Stimulated activated CD8-positive, alpha-beta memory T cell treated with anti-CD3 and anti-CD28 coated beads, Interleukin-15, amount 100 ng/mL, for 24 hours (primary cell): ENCODE measurements at places on chromosomes 5 and 9.

- no peak for DNase-seq
Observed at GRCh38 chr9:38227656-38228055, 158.6 kb upstream of the SHB start.

- no peak for DNase-seq
Observed at GRCh38 chr5:23405316-23406068, 101.9 kb upstream of the PRDM9 start.

DNA sequence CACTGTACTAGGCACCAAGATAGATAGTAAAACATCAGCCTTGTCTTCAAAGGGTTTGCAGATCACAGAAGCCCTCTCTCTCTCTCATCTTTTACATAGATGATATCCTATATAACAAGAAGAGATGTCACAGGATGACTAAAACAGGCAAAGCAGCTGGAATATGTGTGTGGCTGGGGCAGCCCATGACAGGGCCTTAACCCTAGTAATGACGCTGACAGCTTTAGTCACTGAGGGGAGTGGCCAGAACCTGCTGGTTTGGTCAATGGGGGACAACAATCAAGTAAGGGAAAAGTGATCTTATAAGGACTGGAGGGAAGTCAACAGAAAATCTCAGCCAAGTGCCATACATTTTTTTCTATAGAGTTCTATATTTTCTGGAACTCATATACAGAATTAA, 41.9 kb upstream of the RIC1 start:
- DNase-seq: no peak

DNA sequence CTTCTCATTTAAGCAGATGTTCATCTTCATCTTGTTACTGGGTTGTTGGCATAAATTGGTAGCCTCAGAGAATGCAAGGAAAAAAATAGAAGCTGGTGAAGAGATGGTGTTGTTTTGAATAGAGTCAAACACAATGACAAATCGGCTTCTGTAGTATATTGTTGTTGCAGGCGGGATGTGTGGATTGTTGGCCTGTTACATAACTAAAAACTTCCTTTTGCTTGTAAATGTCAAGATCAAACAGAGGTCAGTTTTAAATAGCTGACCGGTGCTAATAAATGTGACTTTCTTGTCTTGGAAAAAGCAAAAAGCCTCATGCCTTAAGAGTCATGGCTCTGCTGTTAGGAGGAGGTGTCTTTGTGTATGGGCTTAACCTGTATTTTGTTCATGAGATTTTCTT, 59.2 kb downstream of the CCDC192 start:
- DNase-seq: no peak

GRCh38 chr9:109319626-109320241, 1.1 kb downstream of the EPB41L4B start:
- no peak for DNase-seq

DNA sequence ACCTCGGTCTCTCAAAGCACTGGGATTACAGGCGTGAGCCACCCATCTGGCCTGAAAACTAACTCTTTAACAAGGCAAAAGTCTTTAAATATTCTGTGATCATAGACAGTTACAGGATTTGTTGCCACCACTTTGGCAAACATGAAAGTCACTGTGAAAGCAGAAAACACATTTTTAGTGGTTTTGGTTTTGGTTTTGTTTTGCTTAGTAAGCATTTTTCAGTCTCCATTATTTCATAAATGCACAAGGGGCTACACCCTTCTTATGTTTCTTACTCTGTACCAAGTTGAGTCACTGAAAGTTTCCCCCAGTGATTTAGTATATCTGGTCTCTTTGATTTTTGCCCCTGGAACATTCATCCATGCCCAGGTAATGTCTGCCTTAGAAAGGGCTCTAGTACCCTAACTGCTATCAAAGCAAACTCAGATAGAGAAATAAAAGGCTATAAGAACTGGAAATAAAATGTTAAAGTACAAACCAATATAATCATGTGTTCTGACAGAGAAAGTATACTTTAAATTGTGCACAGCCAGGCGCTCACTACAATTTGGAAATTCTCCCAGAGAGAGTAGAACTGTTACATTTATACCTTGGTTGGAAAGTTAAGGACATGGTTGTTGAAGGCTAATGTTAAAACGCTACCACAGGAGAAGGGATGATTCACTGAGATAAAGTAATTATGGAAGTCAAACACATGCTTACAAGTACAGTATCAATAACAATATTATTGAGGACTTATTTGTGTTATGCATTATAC, 1022.5 kb upstream of the DMAC1 start:
- DNase-seq: no peak

GRCh38 chr5:12460493-12461261, 556.4 kb upstream of the CTNND2 start:
- no peak for DNase-seq

DNA sequence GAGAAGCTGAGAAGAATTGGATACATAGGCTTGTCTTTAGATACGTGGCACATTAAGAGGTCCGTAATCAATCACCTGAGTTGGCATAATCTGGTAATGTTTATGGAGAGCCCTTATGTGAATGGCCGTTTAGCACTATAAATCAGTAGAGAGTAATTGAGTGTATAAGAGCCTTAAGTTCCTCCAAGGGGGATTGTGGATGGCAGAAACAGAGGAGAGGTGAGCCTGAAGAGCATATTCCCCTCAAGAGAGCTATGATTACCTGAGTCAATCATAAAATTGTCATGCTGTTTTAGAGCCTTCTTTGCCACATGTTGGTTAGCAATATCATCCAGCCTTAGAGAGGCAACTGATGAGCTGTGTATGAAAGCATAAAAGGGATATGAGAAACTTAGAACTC, 58.8 kb downstream of the FOCAD start:
- DNase-seq: no peak

DNA sequence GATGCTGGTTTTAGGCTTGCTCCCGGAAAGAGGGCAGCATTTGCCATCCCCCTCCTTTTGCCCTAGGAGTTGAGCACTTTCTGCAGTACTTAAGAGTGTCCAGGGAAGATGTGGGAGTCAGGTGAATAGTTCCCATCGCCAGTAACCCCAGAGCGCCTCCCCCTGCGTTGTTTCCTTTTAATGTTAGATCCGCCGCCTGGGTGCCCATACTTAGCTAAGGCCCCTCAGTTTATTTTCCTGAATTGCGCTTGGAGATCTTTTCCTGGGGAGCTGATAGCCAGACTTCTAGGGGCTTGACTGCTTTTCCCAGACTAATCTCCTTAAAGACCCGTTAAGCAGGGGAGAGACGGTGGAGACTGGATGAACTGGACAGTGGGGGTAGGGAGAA, 377 bp upstream of the PCDHAC2 start:
- DNase-seq: no peak

DNA sequence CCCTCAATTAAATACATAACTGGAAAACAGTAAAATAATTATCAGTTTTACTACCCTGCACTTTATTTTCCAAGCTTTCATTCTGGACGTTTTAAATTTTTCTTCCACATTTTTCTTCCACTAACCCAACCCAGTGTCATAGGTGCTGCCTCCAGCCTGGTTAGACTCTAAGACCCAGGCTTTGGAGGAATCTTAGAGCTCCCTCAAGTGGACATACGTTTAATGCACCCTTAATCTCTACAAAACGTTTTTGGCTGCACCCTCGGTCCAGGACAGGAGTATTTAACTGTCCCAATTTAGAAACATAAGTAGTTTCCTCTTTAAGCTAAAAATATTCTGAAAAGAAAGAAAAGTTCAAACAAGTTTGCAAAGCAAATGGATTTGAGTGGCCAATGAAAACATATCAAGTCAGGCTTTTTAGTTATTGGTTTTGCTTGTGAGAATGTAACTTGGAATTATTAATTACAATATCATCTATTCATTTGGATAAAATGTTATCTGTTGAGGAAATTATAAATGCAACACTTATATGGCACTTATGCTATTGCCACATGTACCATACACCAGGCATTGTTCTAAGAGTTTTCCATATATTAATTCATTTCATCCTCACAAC, 38.9 kb downstream of the CDH6 start:
- no peak for DNase-seq

DNA sequence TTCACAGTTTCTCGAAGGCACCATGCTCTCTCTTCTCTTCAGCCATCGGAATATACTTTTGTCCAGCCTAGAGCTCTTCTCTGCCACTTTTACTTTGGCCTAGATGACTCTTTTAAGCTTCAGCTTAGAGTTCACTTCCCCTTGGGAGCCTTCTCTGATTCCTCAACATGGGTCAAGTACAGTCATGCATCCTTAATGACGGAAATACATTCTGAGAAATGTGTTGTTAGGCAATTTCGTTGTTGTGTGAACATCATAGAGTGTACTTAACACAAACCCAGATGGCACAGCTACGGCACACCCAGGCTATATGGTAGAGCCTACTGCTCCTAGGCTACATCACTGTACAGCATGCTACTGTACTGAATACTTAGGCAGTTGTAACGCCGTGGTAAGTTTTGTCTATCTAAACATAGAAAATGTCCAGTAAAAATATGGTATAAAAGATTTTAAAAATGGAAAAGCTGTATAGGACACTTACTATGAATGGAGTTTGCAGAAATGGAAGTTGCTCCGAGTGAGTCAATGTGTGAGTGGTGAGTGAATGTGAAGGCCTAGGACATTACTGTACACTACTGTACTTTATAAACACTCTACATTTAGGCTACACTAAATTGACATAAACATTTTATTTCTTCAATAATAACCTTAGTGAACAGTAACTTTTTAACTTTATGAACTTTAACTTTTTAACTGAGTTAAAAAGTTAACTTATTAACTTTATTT, 15.1 kb upstream of the TNFSF15 start:
- no peak for DNase-seq

DNA sequence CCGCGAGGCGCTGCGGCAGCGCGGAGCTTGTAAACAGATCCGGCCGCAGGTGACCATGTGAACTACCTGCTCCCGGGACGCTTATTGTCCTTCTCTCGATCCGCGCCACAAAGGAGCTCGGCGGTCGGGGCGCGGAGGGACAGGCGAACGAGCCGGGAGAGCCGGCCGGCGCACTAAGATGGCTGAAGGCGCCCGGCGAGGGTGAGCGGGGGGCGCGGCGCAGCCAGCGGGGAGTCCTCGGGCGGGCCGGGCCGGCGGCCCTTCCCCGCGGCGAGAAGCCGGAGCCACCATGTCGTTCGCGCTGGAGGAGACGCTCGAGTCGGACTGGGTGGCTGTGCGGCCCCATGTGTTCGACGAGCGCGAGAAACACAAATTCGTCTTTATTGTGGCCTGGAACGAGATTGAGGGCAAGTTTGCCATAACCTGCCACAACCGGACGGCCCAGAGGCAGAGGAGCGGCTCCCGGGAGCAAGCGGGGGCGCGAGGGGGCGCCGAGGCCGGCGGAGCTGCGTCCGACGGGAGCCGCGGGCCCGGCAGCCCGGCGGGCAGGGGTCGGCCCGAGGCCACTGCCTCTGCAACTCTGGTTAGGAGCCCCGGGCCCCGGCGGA, 535 bp downstream of the JMY start:
- peak; percentile 16 for DNase-seq

- no peak for DNase-seq
Observed at GRCh38 chr9:24245988-24246387, 299.7 kb downstream of the IZUMO3 start.

DNA sequence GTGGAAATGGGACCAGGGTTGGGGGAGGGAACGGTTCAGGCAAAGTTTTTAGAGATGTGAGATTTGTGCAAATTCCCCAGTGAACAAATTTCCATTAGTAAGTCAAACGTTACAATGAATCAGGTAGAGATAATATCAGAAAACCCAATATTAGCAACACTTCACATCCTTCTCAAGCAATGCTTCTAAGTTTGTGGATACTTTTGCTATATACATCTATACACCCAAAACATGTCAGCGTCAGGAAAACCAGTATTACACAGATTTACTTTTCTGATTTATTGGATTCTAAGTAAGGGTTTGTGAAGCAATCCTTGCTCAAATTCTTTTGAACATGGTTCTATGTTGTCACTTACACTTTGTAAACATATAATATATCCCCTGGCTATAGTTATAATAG, 6.5 kb downstream of the ALDH1A1 start:
- no peak for DNase-seq

DNA sequence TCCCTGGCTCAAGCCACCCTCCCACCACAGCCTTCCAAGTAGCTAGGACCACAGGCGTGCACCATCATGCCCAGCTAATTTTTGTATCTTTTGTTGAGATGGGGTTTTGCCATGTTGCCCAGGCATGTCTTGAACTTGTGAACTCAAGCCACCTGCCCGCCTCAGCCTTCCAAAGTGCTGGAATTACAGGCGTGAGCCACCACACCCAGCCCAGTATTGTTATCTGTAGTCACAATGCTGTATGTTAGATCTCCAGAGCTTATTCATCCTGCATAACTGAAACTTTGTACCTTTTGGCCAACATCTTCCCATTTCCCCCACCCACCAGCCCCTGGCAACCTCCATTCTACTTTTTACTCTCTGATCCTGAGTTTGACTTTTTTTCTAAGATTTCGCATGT, 37.5 kb downstream of the CREBRF start:
- DNase-seq: no peak

GRCh38 chr9:26311463-26311995, 581.1 kb downstream of the CAAP1 start:
- DNase-seq: no peak

- DNase-seq: no peak
Observed at GRCh38 chr5:96033116-96033515, 71.5 kb upstream of the ELL2 start.

DNA sequence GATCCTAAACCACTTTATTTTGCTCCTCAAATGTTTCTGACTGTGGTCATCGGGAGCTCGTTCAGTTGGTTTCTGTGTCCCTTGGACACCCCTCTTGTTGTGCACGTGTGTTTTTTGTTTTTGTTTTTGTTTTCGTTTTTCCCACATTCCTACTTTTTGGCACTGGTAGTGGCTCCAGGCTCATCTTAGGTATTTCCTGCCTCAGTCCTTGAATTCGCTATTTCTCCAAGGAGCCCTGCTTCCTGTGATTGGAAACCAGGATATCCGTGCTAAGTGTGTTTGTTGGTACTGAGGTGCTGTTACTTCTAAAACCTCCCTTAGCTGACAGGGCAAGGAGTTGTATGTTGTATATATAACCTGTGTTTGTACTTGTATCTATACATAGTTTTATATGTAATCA, 5.9 kb downstream of the HMCN2 start:
- DNase-seq: no peak

DNA sequence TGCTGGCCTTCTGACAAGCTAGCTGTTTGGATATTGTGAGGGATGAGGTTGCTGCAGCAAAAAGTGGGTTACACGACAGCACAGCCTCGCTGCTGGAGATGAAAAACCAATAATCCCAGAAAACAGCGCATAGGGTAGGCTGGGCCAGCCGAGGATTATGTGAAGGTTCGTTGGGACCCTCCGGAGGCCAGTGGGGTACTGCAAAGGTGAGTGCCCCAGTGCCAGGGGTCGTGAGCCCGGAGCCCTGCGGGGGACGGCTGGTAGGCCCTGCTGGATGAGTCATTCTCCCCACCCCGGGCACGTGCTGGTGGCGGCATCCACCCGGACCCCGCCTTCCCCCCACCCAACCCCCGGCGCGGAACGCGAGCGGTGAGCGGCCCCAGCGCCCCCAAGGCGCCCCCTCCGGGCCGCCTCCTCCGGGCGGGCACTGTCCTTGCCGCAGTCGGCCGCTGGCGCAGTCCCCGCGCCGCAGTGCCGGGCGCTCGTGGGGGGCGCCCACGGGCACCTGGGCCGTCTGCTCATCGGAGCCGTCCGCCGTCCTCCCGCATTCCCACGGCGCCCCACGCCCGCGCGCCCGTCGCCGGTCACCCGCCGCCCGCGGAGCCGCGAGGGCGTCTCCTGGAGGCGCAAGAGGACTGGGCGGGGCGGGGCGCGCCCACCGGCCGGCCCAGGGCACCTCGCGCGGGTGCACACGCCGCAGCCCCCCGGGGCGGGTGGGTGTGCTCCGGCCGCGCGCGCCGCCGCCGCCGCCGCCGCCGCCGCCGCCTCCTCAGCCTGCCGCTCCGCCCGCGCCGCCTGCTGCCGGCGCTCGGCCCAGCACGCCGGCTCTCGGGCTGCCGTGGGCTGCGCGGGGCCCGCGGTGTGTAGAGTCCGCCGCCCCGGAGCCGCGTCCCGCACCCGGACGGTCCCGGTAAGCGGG, at the start of gene PHF24:
Gene PHF24 (plus strand): TSS at position 794 of the 919 bp plus-strand sequence. CDS start 13,014 bp downstream, outside the sequence.
- no peak for DNase-seq
